ENCODE measurements at places on chromosomes 11 and 22.

- DNase-seq: no peak
Measured at GRCh38 chr11:36016709-36017108, 72.8 kb downstream of the LDLRAD3 start.

GRCh38 chr22:44523981-44524759, 26.1 kb upstream of the RTL6 start:
- no peak for DNase-seq

DNA sequence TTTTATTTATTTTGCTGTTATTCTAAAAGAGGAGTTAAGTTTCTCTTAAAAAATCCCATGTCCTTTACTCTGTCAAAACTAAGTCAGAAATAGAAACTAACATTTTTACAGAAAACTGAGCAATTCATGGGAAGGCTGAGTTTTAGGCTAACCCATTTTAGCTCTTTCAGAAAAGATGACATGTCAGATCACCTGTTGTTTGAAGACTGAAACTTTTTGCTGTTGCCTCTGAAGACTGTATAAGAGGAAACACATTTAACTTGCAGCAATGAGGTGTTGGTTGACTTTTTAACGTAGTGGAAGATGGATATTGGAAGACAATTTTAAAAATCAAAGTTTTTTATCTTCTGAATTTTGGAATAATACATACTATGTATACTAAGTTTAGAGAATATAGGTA, 115.4 kb downstream of the METTL15 start:
- no peak for DNase-seq

DNA sequence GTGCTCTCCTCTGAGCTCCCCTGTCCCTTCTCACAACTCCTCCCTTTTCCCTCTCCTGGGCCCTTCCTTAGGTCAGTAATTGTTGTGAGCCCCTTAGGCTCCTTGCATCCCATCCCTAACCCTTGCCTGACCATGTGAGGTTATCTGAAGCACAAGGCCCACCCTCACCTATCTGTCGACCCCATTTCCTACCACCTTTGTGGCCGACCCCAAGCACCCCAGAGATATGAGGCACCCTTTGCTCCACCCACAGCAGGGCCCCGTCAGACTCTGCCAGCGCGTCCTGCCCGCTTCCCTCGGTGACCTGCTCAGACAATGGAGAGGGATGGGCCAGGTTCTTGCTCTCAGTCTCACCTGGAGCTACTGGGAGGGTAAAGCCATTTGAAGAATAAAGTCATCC, 1.3 kb downstream of the GNG3 start:
- no peak for DNase-seq

DNA sequence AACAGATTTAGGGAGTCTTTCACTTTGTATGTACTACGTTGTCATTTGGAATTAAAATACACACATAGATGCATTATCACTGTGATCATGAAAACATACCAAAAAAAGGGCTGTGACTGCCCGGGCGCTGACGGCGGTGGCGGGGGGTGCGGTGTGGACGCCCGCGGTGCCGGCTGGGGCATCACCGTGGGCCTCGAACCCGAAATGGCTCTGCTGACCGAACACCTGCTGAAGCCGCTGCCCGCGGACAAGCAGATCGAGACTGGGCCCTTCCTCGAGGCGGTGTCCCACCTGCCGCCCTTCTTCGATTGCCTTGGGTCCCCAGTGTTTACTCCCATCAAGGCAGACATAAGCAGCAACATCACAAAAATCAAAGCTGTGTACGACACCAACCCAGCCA, 16.2 kb downstream of the MRGPRX4 start:
- DNase-seq: no peak

DNA sequence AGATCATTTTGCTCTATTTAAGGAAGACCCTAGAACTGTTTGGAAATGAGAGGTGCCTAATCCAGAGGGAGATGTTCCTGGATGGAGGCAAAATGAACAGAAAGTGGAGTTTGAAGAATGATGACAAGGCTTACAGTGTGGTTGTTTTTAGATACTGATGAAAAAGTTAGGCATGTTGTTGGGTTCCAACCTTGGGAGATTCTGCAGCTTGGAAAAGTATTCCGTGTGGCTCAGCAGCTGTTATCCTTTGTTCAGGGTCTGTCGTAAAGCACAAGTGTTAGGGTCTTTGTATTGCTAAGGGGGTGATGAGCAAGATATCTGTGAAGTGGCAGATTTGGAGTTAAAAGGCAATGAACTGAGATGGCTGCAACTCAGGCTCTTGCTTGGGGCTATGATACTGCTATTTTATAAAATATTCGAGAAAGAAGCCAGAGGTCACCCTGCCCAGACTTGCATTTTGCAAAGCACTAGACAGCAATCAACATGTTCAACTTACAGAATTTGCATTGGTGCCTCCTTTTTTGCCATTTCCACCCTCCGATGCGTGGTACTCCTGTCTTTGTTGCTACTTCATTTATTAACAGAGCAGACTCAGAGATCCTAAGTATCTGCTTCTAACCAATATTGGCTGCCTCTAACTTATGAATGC, 45.3 kb upstream of the POGLUT3 start:
- no peak for DNase-seq

DNA sequence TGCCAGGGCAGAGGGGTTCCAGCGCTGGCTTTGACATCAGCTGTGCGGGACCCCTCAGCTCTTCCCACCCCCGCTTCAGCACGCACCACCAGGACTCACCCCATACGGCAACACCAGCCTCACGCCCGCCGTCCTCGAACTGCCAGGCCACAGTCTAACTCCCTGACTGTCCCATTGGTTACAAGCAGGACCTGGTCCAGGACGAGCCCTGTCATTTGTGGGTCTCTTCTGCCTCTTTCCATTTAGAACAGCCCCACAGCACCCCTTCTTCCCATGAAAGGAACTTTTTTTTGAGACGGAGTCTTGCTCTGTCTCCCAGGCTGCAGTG, 81.7 kb downstream of the PHF21B start:
- DNase-seq: no peak

GRCh38 chr11:101916422-101916821, at the start of gene ANGPTL5:
Gene ANGPTL5, minus strand, starts transcription at chr11:101916522. Its CDS starts 8,613 bp downstream, at chr11:101907909.
- DNase-seq: no peak

- DNase-seq: no peak
Measured at GRCh38 chr22:30056015-30056414, 24.2 kb upstream of the HORMAD2 start.

GRCh38 chr11:126607776-126608541, 252.5 kb downstream of the ST3GAL4 start:
- DNase-seq: no peak

DNA sequence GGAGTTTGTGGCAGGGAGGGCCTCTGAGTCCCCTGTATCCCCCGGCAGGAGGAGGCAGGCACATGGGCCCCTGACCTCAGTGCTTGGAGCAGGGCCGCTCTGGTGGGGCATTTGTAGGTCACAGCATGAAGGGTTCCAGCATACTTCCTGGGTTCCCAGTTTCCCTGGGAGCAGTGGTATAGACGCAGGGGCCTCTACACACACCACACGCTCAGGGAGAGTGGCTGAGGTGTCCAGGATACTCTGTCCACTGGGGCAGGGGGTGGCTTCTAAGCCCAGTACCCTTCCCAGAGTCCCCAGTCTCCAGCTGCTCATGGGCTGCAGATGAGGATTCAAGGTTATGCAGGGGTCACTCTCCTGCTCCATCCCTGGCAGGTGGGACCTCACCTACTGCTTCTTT, 6.1 kb downstream of the LSP1 start:
- no peak for DNase-seq

DNA sequence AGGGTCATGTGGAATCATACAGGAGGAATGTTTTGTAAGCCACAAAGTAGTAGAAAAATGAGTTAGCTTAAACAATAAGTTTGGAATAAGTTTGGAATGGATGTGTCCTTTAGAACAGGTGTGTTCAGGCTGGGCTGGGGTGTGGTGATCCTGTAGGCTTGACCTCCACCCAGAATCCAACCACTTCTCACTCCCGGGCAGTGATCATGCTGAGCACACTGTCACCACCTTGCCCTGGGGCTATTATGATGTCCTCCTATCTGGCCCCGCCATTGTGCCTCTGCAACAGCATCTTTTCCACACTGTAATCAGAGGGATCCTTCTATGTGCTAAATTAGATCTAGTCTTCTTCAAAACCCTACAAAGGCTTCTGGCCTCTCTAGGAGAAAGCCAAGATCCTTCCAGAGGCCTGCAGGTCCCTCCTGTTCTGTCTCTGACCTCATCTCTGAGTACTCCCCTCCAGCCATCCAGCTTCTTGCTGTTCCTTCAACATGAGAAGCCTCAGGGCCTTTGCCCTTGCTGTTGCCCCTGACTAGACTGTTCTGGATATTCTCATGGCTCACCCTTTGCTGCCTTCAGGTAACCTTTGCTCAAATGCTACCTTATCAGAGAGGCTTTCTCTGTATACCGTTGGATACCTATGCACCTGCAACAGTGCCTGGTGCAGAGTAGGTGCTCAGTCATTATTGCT, 18.8 kb upstream of the ACCSL start:
- no peak for DNase-seq

GRCh38 chr11:111384494-111384893, 5.4 kb upstream of the POU2AF1 start:
- no peak for DNase-seq

DNA sequence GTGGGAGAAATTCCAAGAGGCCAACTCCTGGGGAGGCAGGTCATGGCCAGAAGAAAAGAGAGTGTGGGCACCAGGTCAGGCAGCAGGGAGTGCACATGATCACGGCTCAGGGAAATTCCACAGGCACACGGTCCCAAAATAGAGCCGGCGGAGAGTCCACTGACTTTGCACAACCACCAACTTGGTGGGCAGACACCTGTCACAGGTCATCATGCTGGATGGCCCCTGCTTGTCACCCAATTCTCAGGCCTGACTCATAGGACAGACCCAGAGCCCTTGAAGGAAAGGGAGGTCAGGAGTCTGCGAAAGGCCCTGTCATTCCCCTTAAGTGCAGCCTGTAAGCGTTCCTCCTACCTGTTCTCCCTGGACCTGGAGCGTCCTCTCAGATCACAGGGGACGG, 15.8 kb downstream of the APOL2 start:
- no peak for DNase-seq

GRCh38 chr22:32066820-32067219, 23.8 kb downstream of the SLC5A1 start:
- no peak for DNase-seq

GRCh38 chr11:129639300-129639699, 176.3 kb upstream of the TMEM45B start:
- DNase-seq: no peak

Data from midbrain (tissue), 1 donor.